BJ (cell line): ENCODE measurements at places on chromosomes 5 and 9.

DNA sequence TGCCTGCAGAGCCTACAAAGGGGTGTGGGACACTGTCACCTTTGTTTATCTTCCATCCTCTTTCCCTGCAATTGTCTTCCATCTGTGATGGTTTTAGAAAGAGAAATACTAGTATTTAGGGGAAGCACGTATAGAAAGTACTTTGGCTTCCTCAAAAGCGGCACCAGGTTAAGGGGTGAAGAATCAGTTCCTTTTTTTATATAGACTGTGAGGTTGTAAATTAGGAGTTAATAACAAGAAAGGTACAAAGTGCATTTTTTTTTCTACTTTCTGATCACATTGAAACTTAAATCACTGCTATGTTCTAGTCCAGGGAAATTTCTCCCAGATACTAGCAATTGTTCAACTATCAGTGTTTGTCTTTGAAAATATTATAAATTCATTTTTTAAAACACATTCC is 219.3 kb downstream of the CEMIP2 start:
- DNase-seq: no peak

DNA sequence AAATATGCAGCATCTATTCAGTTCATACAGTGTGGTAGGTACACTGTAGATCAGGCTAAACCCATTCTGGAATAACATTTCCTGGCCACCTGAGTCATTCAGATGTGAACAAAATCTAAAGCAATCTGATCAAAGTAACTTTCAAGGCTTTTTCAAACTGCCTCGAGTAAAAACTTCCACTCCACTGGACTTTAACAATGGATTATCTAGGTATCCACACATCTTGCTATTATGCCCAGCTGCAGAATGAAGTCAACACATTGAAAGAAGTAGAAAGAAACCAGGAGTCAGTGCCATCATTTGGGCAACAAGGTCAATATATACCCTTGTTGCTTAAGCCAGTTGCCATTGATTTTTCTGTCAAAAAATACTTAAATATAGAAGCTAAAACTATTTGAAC is 1352.6 kb upstream of the NUDT12 start:
- no peak for DNase-seq

GRCh38 chr5:52466113-52466512 is 321.6 kb upstream of the ITGA1 start:
- no peak for DNase-seq

GRCh38 chr9:79584655-79584982 is 12.9 kb downstream of the TLE4 start:
- no peak for DNase-seq

DNA sequence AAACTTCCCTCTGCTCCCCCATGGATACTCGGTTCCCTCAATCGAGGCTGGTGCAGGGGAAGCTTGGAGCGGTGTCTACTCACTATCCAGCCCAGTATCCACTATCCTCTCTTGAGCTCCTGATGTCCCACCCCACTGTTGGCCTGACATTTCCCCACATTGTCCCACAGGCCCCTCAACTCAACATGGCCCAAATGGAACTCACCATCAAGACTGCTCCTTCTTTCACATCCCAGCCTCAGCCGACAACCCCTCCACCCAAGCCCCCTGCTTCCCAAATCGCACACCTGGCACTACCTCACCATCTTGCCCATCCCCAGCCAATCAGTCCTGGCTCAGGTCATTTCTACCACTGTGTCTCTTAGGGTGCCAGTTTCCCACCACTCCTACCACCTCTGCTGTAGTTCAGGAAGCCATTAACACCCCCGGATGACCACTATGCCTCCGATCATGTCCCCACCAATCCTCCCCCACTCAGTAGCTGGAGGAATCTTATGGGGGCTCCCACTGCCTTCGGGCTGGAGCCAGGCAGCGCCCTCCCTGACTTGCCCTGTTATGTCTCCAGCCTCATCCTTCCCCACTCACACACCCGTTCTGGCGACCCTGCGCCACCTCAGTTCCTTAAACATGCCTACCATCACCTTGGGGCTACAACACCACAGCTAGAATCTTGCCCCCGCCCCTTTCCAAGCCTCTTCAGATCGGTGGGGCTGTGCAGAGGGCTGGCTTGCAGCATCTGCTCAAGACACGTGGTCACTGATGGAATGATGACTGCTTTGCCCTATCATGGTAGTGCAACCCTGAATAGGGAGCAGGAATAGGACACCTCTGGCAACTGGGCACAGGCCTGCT is 273.6 kb downstream of the FSTL4 start:
- DNase-seq: no peak

- DNase-seq: no peak
Measured at GRCh38 chr5:109567374-109568044, 122.2 kb upstream of the MAN2A1 start.

- DNase-seq: no peak
Measured at GRCh38 chr9:95504053-95504963, 12.5 kb downstream of the PTCH1 start.

- DNase-seq: no peak
Measured at GRCh38 chr9:121298016-121298538, 30.1 kb downstream of the GSN start.

- DNase-seq: no peak
Measured at GRCh38 chr5:174425964-174426290, 298.5 kb upstream of the MSX2 start.

DNA sequence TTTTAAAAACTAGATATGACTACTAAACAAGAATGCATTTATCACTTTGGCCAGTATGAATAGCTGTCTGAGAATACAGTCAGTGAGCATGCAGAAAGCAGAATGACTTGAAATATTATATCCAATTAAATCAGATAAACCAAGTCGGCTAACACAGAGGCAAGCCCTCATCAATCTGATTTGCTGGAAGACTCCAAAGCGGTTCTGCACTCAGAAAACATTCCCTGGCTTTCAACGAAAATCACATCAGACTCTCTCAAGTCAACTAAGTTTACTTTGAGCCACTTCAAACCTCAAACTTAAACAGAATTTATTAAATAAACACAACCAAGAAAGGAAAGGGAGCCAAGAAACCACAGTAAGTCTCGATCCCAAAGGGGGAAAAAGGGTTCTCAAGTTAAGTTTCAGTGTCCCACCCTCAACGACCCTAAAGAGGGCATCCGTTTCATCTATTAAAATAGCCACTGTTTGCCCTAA is 1.4 kb downstream of the MYO10 start:
- DNase-seq: no peak

DNA sequence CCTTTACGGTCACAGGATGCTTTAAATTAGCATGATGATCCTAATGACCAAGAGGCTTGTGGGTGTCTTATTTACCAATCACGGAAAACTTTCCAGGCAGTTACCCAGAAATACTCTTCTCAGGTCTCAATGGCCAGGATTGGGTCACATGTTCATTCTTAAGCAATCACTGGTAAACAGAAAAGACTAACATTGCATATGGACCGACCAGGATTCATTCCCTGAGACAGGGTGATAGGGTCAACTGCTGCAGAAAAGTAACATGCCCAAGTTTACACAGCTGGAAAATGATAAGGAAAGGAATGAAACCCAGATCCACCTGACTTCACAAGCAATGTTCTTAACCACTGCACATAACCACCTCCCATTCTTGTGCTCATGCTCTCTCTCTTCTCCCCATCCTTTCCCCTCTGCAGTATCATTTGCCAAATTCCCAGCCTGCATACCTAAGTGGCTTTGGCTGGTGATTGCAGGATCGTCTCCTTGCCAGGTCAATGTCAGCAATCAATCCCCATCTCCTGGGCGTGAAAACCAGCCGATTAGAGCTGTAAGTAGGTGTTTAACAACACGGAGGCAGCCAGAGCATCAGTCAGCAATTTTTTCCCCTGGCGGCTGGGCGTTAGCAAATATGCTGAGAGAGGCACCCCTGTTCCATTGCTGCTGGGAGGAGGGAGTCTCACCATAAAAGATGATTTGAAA is 219.4 kb downstream of the NMUR2 start:
- no peak for DNase-seq

GRCh38 chr9:108876425-108876824 is 14.4 kb downstream of the ACTL7A start:
- no peak for DNase-seq

GRCh38 chr9:103804077-103804735 is 289.9 kb upstream of the SMC2 start:
- no peak for DNase-seq

GRCh38 chr5:34811706-34812105 is 27.3 kb upstream of the TTC23L start:
- no peak for DNase-seq

DNA sequence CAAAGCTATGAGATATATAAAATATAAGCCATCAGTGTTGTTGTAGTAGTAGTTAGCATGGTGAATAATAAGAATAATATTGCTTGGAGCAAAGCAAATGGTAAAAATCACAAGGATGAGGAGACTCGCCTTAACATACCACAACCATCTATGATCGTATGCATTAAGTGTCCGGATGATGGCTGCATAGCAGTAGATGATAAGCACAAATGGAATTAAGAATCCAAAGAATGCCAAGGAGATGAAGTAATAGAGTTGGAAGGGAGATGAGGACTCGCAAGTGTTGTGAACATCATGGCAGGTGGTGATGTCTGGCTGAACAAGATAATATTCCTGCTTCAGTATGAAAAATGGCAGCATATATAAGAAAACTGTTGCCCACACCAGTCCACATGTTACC is 5.5 kb downstream of the F2RL2 start:
- DNase-seq: peak; percentile 43

DNA sequence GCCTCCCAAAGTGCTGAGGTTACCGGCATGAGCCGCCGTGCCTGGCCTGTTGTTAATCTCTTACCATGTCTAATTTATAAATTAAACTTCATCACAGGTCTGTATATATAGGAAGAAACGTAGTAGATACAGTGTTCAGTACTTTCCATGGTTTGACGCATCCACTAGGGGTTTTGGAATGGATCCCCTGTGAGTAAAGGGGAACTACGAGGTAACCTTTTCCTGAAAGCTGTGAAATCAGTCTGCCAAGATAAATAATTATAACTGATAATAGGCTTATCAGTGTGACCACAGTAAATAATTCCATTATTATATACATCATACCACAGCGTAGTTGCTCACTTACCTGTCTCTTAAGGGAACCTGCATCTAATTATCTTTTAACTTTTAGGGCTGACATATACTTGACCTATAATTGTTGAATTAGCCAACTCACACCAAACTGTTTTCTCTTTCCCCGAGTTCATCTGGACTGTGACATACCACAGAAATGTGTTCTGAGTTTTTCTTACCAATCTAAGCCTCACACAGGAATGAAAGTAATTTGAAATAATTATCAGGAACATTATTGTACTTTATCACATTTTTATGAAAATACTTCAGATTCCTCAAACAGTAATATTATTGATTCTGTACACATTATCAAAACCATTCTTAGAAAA is 42.9 kb downstream of the DAPK1 start:
- no peak for DNase-seq

- DNase-seq: no peak
Measured at GRCh38 chr5:107385708-107386107, 285.0 kb downstream of the EFNA5 start.

- no peak for DNase-seq
Measured at GRCh38 chr9:129900263-129901027, 65.2 kb downstream of the USP20 start.

DNA sequence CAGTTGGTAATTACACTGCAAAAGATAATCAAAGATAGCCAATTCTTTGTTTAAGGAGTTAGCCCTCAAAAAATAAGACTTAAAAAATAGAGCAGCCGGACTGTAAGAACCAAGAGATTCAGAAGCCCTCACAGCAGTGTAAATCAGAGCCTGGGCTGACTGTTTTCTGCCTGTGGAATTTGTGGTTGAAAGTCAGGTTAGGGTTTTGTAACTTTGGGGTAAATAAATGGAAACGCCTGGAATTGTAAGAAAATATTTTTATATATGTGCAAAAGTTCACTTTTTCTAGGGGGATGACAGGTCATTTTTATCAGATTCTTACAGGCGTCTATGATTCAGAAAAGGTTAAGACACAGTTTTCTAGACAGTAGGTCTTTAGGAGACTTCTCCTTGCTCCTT is 35.6 kb downstream of the KLHL3 start:
- DNase-seq: no peak

DNA sequence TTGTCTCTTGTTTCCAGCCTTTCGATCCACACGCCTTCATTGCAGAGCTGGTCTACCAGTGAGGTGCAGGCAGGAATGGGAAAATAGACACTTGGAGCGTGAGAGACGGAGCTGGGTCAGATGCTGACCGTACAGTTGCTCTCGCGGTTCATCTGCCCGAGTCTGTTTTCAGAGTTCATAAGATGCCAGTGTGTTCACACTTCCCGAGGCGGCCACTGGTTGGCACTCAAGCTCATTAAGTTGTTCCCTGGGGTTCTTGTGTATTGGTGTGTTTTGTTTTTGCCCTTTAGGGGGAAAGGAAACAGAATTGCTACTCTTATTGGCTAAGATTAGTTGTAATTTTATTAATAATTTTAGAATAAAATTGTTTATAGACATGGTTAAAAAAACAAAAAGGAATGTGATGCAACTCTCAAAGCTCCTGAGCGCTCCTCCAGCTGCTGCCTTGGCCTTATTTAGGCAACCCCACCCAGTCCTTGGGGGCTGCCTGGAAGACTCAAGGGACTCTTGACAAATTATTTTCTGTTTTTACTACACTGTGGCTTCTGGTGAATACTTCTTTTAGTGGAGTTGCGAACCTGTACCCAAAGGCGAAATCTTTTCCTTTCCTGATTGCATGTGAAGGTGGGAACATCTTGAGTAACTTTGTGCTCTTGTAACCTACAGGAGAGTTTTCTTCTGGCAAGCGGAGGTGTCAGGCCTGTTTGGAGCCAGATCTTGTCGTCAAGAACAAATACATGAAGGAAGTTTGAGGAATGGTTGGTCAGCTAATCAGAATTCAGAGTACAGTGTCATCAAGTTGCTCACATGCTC is 146.1 kb downstream of the MAST4 start:
- DNase-seq: no peak

GRCh38 chr5:67941614-67942401 is 273.7 kb upstream of the PIK3R1 start:
- DNase-seq: no peak

- no peak for DNase-seq
Measured at GRCh38 chr9:125433461-125434011, 171.9 kb downstream of the GAPVD1 start.
